Kidney glomerular epithelial cell (primary cell): ENCODE measurements at places on chromosomes 3 and 15.

- DNase-seq = peak; percentile 10
Measured at GRCh38 chr3:61903931-61904657, 342.7 kb downstream of the PTPRG start.

GRCh38 chr3:62051506-62051905 lies 321.8 kb downstream of the FEZF2 start:
- DNase-seq = peak; percentile 4

GRCh38 chr15:26453914-26454313 lies 319.0 kb downstream of the GABRB3 start:
- DNase-seq = no peak

DNA sequence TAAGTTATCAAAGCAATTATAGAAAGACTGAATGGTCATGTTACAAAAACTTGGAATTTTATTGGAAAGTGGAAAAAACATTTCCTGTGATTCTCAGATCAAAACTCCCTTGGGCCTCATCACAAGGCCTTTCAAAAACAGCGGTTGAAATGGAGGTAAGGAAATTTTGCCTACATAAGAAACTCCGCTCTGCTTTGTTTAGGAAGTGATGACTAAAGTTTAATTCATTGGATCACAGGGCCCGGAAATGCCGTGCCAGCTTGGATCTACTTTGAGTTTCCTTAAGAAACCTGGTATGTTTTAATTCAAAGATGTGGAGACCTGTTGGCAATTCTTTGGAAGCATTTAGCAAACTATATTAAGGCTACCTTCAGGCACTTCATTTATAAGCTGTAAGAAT lies 143.9 kb upstream of the MME start:
- DNase-seq = no peak

- no peak for DNase-seq
Measured at GRCh38 chr15:99409560-99409959, 156.2 kb upstream of the MEF2A start.

GRCh38 chr3:4474683-4475490 lies 7.8 kb upstream of the SUMF1 start:
- peak; percentile 64 for DNase-seq

GRCh38 chr3:87793337-87793877 lies 265.4 kb downstream of the CGGBP1 start:
- DNase-seq = no peak

GRCh38 chr15:90585863-90586262 lies 56.1 kb downstream of the CRTC3 start:
- no peak for DNase-seq

- DNase-seq = peak; percentile 35
Measured at GRCh38 chr15:76903251-76903681, 1.9 kb downstream of the SCAPER start.

- peak; percentile 14 for DNase-seq
Measured at GRCh38 chr3:49470714-49471420, 800 bp downstream of the DAG1 start.

GRCh38 chr3:57877116-57877515 lies 121.0 kb downstream of the SLMAP start:
- no peak for DNase-seq

DNA sequence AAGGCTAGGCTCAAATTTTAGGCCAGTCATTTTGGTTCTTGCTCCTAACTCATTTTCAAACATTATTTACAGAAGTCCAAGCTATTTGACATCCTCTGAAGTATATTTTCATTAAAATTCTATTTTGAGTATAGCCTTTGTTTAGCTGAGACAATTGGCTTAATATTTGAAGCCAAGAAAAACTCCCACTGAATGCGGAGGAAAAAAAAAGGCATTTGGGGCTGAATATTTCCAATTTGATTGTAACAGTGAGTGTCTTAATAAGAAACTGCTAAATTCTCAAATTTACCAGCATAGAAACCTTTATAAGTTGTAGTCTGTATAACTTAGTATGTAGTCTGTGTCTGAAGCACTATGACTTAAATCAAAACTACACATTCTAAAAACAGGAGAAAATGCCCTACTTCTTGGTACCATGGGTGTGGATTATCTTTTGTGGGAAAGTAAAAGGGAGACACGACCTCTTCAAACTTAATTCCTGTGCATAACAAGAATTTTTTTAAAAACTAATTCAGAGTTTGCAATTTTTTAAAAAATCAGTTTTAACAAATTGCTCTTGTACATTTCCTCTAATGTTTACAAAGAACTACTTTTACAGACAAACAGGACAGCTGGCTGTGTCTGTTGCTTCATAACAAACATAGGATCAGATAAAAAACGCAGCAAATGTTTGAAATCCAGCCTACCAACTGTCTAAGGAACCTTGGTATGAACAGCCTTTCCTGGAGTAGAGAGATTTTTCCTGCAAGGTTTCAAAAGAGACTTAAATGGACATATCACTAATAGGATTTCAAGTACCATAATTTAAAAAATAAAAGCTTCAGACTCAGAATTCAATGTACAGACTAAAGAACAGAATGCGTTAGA lies 52.7 kb upstream of the LMOD3 start:
- DNase-seq = no peak

DNA sequence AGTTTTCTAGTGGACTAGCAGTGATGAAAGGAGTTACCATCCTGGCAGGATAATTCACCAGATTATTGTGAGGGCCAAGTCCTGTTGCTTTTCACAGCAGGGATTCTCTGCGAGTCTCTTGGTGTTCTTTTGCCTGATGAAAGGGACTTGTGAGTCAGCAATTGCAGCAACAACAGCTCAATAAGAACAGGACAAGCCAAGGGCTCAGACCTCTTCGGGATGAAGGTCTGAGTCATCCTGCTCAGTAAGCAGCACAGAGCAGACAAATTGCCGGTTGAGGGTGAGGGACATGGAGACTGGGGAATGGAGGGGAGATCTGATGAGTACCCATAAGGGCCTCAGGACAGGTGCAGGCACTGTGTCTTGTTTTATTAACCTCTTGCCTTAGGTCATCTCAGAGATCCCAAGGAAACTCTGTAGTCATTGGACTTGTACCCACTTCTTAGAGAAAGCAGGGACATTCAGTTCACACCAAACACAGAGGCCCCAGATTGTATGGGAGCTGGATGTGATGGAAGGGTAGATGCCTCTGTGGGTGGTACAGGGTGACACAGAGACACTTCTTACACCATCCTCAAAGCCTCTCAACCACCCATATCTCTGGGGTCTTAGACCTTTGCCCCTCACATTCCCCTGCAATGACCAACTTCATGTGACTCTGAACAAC lies 173.8 kb upstream of the TLE3 start:
- peak; percentile 81 for DNase-seq

- peak; percentile 83 for DNase-seq
Measured at GRCh38 chr15:69034352-69034751, 19.9 kb downstream of the NOX5 start.

- DNase-seq = peak; percentile 45
Measured at GRCh38 chr3:150419076-150419868, 11.2 kb downstream of the TSC22D2 start.

DNA sequence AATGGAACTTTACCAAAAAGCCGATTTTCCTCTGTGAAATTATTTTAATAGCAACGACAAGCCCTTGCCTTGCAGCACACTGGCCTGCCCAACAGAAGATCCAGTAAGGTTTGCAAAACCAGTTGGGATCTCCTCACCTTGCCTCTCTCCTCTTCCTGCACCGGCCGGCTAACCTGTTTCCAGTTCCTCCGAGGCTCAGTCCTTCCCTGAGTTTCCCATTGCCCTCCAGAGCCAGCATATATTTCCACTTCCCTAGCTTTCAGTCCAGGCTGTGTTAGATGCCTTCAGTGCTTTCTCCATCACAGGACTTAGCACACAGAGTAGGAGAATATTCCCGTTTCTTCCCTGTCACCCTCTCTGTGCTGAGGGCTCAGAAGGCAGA lies 60.3 kb downstream of the NOX5 start:
- DNase-seq = peak; percentile 8

GRCh38 chr3:29331456-29332194 lies 50.8 kb downstream of the RBMS3 start:
- DNase-seq = no peak

- DNase-seq = no peak
Measured at GRCh38 chr15:80214910-80215309, 37.1 kb downstream of the CTXND1 start.

DNA sequence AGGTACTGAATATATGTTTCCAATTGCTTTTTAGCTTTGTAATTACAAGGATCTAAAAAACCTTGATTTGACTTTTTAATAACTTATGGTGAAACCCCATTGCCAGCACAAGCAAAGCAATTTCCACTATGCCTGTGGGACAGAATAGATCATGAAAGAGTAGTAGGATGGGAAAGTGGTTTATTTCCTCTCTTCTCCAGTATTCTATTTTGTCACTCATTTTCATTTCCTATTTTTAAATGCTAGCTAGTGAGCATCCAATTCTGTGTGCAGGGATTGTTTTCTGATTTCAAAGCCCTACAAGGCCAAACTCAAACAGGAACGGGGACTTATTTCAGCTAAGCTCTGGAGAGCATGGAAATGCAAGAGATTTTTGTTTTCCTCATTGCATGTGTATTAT lies 132.0 kb upstream of the TGFBR2 start:
- DNase-seq = no peak

DNA sequence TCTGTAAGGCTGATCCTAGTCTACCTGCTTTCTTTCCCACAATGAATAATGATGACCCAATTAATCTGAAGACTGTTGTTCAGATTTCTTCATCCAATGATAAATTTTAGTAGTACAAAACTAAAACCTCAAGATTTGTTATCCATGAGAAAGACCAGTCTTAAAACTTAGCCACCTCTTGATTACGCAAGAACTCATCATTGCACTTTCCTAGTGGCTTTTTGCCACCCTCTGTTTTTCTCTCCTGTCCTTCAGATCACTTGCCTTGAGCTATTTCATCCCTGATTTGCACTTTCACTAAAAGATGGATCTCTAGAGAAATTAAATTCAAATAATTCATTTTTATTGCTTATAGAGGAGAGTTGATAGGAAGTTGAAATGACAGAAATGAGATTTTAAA lies 142.7 kb upstream of the RBMS3 start:
- no peak for DNase-seq

DNA sequence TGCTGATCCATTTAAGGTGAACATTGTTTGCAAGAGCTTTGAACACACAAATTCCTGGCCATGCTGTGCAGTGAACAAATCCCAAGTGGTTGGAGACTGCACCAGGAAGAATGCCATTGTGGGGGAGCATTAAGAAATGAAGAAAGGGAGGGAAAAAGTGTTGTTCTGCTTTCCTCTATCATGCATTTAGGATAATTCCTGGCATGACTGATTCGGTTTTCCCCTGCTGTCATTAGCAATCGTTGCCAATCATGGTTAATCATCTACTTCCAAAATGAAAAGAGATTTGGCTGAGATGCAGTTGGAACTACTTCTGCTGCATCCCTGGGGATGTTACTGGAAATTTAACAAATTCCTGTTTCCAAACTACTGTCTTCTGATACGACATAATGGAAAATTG lies 73.7 kb upstream of the ZPLD1 start:
- no peak for DNase-seq

- no peak for DNase-seq
Measured at GRCh38 chr15:26702381-26702780, 70.5 kb downstream of the GABRB3 start.

DNA sequence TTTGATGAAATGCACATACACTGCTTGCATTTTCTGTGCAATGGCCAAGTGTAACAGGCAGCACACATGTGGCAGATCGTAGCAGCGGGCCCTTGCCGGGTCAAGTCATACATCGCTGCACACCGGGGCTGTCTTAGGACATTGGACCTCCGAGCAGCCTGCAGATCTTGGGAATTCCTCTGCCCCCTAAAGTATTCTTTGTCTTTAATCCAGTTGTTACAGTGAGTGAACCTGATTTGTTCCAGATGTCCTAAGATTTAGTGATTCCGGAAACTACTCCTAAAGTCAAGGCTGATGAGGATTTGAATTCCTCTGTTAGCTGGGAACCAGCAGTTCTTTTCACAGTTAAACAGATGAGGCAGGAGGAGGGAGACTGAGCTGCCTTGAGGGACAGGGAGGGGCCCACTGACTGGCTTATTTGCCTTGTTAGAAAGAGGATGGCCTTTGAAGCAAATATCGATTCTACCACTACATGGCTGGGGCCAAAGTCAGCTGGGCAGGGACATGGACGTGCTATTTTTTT lies 190.7 kb upstream of the CTDSPL start:
- DNase-seq = no peak

GRCh38 chr3:151538456-151539393 lies 77.9 kb upstream of the IGSF10 start:
- no peak for DNase-seq

- DNase-seq = no peak
Measured at GRCh38 chr3:69675786-69676530, 63.3 kb upstream of the MITF start.
